ENCODE measurements at places on chromosomes 2 and 18.
A peak's percentile ranks its signal among the peaks of the same experiment; 100 is the strongest.

- no peak for DNase-seq
Measured at GRCh38 chr2:26567534-26567933, 73.6 kb downstream of the CIB4 start.

DNA sequence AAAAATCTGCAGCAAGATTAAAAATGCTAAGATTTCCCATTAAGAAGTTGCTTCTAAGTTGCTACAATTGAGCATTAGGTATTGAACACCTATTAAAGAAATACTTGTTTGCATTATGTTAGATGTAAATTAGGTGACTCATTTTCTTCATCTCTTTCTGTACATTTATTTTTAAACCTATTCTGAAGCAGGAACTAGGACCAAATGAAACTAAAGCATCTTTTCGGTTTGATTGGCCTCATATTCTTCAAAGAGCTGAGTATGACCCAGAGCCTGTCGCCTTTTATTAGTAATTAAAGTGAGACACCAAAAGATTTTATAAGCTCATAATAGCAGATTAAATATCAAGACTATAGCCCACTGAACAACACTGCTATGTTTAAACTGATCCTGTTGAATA, 83.4 kb upstream of the ZEB2 start:
- no peak for DNase-seq

GRCh38 chr18:70194227-70194890, 11.1 kb downstream of the RTTN start:
- no peak for DNase-seq

- no peak for DNase-seq
Measured at GRCh38 chr2:237870754-237871651, 11.6 kb downstream of the RAMP1 start.

- no peak for DNase-seq
Measured at GRCh38 chr18:37724206-37724605, 158.6 kb upstream of the CELF4 start.

- DNase-seq, result no peak
Measured at GRCh38 chr2:70921839-70922234, 13.9 kb upstream of the ATP6V1B1 start.

DNA sequence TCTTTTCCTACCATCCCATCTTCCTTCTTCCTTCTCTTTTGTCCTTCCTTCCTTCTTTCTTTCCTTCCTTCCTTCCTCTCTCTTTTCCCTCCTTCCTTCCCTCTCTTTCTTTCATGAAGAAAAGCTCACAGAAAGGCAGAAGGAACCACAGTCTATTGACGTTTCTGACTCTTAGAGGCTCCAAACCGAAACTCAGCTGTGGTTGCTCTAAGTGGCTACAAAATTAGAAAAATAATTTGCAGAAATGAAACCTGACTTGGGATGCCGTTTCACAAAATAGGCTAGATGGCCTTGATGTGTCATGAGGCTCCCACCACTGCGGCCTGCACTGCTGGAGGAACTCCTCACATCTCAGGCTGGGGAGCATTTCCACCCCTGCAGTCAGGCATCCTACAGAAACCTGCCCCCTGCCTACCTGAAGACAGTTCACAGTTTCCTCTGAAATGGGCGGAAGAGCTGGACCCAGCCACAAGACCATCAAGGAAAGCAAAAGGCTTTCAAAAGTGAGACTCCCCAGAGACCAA, 165.6 kb downstream of the SMAD7 start:
- no peak for DNase-seq

- no peak for DNase-seq
Measured at GRCh38 chr2:41207578-41207977, 755.7 kb upstream of the SLC8A1 start.

GRCh38 chr18:8634508-8634907, 25.3 kb downstream of the RAB12 start:
- DNase-seq, result no peak

- no peak for DNase-seq
Measured at GRCh38 chr2:120972286-120972685, 236.6 kb downstream of the GLI2 start.

DNA sequence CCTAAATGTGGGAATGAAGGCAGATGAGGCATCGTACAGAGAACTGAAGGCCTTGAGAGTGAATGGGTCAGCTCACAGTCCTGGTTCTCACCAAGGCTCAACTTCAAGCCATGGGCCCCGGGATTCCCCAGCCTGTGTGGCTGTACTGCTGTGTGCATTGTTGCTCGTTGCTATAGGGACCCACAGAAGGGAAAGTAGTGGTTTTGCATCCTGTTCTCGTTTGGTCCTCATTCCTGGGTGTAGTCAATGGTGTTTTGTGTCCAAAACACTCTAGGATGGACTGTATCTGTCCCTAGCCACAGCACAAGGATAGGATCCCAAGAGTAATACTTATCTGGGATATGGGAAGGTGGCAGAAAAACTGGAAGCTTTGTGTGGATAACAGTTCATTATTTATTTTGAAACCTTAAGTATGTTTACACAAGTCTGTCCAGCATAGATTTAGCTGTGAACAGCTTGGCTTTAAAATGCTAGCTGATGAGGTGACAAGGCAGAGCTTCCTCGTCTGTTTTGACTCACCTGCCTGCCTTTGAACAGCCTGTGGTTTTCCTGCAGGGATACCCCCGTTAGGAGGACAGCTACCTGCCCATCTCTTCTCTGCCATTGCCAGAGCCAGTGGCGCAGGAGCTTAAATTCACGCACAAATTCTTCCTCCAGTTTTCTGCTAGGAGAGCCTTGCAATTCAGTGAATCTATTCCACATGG, 85.0 kb downstream of the WDSUB1 start:
- no peak for DNase-seq

DNA sequence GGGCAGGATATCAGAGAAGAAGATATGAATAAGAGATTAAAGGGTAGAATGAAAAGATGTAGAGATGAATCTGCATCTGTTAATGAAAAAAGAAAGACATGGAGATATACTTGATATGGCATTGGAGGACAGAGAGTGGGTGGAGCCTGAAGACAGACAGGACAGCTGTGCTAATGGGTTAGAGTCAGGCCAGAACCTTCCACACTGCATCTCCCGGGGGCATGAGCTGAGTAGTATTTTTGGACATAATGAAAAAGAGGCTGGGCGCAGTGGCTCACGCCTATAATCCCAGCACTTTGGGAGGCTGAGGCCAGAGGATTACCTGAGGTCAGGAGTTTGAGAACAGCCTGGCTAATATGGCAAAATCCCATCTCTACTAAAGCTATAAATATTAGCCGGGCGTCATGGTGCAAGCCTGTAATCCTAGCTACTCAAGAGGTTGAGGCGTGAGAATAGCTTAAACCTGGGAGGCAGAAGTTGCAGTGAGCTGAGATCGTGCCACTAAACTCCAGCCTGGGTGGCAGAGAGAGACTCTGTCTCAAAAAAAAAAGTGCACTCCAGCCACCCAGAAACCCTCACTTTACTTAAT, 11.4 kb downstream of the FLACC1 start:
- no peak for DNase-seq

DNA sequence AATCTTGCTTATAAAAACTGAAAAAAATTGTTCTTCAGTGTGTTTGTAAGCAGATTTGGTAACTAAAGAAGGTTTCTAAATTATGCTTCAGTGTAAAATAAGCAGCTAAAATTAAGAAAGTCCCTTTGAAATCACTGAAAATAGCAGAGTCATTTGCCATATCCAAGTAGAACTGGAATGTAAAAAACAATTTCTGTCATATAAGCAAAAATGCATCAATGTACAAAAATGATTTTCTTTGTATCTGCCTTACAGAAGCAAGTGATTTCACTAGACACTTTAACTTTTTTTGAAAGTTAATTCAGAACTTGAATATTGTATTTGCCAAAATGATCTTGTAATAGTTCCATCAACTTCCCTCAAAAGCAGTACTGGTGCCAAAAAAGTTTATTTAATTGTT, 121.7 kb upstream of the CD226 start:
- no peak for DNase-seq

DNA sequence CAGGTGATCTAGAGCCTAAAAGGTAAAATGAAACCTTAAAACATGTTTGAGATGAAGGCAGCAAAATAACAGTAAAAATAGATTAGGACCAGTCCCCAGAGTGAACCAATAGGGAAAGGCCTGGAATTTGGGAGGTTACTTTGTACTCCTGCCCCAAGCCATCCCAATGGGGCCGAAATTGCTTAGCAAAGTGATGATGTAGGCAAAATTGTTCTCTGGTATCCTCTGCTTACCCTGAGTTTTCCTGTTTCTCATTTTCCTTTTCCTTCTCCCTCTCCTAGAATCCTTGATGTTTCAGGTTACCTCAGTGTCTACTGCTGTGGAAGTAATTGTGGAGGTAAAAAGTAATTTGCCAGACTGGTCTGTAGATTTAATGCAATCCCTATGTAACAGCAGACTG, 92.9 kb downstream of the TRABD2A start:
- DNase-seq, result no peak

GRCh38 chr2:197198890-197199289, 111.7 kb downstream of the ANKRD44 start:
- peak; percentile 77 for DNase-seq

DNA sequence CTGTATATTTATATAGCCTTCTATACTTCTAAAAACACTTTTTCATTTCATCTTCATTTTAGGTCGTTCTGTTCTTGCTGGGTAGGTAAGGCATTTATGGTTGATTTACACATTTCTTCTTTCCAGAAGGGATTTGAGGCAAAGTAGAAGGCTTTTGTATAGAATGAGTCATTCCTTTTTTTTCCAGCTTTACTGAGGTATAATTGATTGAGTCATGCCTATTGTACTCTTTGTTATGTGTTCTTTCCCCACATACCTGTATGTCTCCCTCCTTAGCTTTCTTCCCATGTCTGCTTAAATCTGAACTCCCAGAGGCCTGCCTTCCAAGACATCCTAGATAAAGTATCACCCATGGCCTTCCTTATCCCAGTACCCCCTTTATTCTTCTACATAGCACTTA, 4.8 kb upstream of the CDC42EP3 start:
- DNase-seq, result no peak

GRCh38 chr18:76174451-76174850, 320.6 kb downstream of the ZNF516 start:
- no peak for DNase-seq

- DNase-seq, result no peak
Measured at GRCh38 chr2:120396013-120396860, 50.3 kb downstream of the INHBB start.

- no peak for DNase-seq
Measured at GRCh38 chr2:159750873-159751272, 38.6 kb downstream of the MARCHF7 start.

DNA sequence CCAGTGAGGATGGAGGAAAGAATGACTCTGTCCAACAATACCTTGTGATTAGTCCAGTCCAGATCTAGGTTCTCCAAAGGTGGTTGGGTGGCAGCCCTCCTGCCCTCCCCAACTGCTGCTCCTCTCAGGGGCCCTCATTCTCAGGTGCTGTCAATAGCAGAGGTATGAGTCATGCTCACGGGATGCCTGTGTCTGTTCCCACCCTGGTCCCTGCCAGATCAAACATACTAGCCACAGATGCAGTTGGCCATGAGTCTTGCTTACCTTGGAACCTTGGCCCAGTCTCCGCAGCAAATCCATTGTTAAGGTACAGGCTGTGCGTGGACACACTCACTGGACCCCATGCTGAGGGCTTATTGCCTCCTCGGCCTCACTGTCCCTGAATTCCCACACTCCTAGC, 24.9 kb upstream of the RPIA start:
- DNase-seq, result no peak

DNA sequence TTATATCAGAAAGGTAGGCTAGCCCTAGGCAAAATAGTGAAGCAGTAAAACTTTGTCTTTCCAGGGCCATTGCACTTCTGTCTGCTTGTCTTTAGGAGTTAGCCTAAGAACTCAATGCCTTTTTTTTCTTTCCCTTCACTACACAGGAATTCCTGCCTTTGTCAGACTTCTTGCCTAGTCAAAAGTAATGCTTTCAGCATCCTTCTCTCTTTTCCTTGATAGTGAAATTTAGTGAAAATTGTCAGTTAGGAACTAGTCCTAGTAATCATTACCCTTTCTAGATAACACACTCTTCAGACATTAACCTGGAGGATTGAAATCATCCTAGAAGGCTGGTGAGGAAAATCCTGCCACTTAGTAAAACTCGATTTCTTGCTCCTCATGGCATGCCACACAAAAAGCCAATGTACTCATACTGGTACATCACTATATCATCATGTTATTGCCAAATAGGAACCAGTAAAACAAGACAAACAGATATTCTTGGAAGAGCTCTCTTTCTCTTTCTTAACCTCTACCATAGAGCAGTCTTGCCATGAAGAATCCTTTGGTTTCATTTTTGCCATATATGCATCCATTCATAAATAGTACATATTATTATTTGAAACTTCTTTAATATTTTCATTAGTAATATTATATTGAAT, 320.5 kb downstream of the CTNNA2 start:
- DNase-seq, result no peak

DNA sequence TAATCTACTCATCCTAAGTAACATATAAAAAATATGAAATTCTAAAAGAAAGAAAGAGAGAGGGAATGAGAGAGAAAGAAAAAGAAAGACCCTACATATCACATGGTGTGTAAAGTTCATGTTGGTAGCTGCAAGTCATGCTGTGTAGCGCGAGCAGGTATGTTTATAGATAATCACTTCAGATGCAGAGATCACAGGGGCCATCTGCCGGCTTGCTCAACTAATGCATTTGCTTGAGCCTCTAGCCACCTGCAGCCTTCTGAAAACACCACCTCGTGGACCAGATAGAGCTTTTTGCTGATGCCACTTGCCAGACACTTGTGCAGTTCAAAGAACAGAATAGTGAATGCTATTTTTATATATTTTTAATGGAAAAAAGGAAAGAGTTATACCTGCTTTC, 37.6 kb downstream of the CDH7 start:
- no peak for DNase-seq

DNA sequence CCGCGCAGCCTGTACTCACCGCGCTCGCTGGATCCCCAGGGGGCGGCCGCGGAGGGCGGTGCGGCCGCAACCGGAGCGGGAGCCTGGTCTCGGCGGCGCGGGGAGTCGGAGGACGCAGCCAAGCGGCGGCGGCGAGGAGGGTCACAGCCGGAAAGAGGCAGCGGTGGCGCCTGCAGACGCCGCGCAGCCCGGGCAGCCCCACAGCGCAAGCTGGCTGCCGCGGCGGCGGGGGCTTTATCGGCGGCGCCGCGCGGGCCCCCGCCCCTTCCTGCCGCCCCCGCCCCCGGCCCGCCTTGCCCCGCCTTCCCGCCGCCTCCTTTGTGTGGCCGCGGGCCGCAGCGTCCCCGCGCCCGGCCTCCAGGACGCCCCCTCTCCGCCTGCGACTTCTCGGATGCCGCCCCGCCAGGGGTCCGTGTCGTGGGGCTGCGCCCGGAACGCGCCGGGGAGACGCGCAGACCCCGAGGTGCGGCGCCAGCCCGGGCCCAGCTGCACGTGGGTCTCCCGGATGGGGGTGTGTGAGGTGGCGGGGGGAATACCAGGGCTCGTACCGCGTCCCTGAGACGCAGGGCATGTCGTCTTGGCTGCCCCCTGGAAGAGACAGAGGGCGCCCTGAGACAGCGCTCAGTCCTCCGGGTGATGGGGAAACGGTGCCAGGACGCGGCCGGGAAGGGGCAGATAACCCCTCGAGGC, at the start of gene SERPINE2:
SERPINE2 (minus strand) TSS at position 207 of the 690 bp plus-strand sequence. CDS start 37,386 bp downstream, outside the sequence.
- DNase-seq, result peak; percentile 22

DNA sequence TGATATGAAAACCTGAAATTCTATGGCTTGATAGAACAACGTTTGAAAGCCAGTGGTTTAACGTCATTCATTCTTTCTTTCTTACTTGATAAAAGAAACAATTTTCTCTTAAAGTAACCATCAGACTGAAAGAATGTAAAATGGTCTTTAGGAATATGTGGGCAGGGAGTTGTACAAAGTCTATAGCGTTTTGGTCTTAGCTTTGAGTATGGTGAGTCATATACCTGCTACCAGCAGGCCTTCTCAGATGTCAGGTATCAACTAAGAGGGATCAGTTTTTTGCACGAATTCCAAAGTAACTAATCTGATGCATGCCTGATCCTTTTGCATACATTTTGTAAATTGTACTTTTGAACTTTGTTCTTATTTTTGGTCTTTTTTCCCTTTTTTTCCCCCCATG, 101.5 kb upstream of the DSEL start:
- no peak for DNase-seq

Data from activated T-helper 9 cell treated with anti-CD3 and anti-CD28 coated beads, Interleukin-2, amount 50 U/mL, for 16 hours (primary cell).